SJSA1 (cell line): ENCODE measurements at places on chromosomes 6 and 20.
A peak's percentile ranks its signal among the peaks of the same experiment; 100 is the strongest.

DNA sequence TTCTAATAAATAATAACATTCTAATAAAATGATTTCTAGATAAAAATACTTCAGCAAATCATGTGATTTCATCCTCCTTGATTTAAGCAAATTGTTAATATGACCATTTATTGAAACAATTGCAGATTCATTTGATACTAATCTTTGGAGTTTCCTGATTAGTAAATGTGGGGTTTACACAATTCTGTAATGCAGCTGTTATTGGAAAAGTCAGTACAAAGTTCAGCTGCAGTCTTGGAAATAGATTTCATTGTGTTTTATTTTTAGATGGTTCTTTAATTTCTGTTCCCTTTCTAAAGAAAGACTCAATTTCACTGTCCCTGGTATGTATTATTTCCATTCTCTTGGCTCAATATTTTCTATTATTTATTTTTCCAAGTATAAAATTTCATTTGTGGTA is 342.0 kb downstream of the TBC1D32 start:
- no peak for DNase-seq

- DNase-seq, result peak; percentile 60
These were observed 27.7 kb downstream of the DSE start for GRCh38 chr6:116398316-116399010.

GRCh38 chr20:33559212-33559611 is 69.3 kb downstream of the CBFA2T2 start:
- DNase-seq, result no peak

DNA sequence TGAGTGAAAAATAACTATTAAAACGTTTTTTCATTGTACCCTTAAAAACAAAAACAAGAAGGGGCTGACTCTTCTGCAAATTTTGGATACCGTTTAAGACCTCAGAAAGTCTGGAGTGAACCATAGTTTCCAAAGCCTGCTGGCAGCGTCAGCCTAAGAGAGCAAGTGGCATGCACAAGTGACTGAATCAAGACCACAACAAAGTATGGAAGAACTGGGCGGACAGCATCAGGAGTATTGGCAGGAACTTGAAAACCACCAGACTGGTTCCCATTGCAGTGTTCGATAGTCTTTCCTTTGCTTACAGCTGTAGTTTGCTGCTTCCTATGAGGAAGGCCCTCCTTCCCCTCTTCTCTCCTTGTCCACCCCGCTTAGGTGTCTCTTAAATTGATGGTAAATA is 33.7 kb upstream of the MYLIP start:
- DNase-seq, result no peak

- DNase-seq, result no peak
These were observed 273.4 kb upstream of the CITED2 start for GRCh38 chr6:139647841-139648240.

DNA sequence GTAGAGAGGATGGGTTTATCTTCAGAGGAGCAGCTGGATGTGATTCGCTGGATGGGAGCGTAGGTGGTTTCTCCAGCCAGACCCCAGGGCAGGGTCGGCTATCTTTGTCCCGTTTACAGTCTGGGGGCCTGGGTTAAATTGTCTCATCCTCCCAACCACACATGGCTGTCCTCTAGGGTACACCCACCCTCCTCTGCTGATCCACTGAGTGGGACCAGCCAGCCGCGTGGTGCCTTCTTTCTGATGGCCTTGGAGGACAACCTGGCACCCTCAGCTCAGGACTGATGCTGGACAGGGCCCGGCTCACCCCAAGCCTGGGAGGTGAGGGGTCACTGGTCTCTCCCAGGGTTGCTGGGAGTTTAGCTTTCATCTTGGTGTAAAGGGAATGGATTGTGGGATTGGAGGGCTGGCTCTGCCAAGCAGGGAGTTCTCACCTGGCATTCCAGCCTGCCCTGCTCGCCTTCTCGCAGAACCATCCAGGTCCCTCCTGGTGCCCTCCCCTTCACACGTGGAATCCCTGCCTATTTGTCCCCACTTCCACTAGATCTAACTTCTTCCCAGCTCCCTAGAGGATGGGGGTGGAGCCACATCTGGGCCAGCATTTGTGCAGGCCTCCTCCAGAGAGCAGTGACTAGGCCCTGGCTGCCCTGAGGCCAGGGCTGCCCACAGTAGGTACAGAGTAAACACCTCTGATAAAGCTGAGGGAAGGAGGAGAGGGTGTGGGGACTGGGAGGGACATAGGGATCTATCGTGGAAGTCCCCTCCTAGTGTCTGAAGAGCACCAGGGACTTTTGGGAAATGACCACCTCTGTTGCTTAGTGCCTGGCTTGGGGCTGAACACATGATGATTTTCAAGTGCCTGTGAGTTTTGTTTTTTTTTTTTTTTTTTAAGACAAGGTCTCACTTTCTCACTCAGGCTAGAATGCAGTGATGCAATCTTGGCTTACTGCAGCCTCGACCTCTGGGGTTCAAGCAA is 1.6 kb downstream of the ITPR3 start:
- DNase-seq, result no peak
